ENCODE measurements at places on chromosomes 4 and X.

DNA sequence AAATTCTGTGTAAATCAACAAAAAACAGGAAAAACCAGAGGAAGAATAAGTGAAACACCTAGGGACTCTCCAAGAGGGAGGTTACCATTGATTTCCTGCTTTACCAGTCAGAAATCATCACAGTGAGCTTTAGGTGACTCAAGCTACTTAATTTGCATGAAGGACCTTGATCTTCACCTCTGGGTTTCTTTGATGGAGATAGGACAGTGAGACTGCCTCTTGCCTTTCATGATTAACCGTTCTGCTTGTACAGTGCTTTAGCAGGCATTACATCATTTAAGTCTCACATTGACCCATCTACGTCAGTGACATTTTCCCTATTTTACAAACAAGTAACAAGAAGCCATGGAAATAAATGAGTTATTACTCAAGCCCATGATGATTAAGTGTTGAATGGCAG lies 3.4 kb upstream of the GK start:
- no peak for DNase-seq

GRCh38 chrX:129738466-129739308 lies at the start of gene XPNPEP2:
Gene XPNPEP2 (plus strand): TSS chrX:129738979. CDS start chrX:129739214, 235 bp downstream.
- no peak for DNase-seq

DNA sequence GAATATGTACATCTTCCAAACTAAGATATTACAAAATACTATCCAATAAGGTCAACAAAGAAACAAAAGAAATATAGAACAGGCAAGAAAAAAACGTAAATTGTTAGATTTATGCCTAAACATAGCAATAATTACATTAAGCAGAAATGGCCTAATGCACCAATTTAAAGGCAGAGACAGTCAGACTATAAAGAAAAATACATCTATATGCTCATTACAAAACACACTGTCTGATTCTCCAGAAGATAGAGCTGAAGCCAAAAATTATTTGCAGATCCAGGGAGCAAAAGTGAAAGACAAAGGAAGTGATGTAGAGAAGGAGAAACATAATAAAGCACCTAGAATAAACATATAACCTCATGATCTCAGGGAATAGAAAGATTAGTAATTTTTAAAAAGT lies 246.9 kb downstream of the PAPSS1 start:
- DNase-seq, result no peak

GRCh38 chr4:52968691-52969090 lies 106.6 kb downstream of the RASL11B start:
- no peak for DNase-seq

- DNase-seq, result no peak
These were observed 146.8 kb upstream of the PJA1 start for GRCh38 chrX:69311936-69312670.

- DNase-seq, result no peak
These were observed 38.0 kb downstream of the GPM6B start for GRCh38 chrX:13778916-13779315.

All from SHP77 (cell line).